ENCODE measurements at places on chromosomes 12 and 14.
A peak's percentile ranks its signal among the peaks of the same experiment; 100 is the strongest.

- DNase-seq, result peak; percentile 75
These were observed 20.2 kb downstream of the KRT8 start for GRCh38 chr12:52884526-52885293.

- no peak for DNase-seq
These were observed 146.9 kb downstream of the ESR2 start for GRCh38 chr14:64147126-64147790.

- no peak for DNase-seq
These were observed 42.7 kb downstream of the CDC42BPB start for GRCh38 chr14:103014466-103015228.

DNA sequence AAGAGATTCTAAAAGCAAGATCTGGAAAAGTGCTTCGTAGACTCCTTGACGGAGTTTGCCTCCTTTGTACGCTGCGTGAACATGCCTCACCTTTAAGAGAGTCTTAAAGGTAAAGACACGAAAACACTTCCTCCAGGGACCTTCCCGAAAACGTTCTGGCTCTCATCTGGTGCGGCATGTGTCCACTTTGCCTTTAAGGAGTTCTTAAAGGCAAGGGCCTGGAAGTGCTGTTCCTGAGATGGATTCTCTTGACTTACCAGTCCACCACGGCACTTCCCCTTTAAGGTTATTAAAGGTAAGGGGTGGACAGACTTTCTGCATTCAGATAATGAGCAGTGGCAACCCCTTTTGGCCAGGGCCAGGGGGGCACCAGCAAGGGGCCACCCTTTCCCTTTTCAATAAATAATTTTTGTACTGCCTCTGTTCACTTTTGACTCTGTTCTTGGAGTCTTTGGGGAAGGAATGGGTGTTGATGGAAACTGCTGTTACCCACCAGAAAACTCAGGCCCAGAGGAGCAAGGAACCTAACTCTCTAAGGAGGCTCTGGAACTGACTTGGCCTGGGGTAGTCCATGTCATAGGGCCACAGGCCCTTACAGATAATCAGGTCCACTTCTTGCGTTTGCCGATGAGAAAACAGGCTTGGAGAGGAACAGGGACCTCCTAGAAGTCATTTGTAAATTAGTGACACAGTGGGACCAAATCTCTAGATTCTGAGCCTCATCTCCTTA, 4.4 kb downstream of the REM2 start:
- DNase-seq, result peak; percentile 18

DNA sequence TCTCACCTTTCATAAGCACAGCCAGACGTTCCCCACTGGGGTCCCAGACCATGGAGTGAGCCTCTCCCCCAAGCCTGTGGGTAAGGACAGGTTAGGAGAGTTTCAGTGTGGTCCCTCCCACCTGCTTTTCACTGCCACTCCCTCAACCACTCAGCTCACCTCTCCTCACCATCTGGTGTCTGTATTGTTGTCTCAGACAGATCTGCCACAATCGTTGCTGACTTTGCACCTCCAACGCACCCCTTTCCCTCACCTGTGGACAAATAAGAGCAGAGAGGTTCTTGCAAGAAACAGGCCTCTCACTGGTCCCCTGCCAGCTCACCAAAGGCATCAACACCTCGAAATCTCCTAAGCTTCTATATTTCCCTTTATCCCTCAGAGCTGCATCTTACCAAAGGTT, 8.8 kb downstream of the MYG1 start:
- DNase-seq, result no peak

DNA sequence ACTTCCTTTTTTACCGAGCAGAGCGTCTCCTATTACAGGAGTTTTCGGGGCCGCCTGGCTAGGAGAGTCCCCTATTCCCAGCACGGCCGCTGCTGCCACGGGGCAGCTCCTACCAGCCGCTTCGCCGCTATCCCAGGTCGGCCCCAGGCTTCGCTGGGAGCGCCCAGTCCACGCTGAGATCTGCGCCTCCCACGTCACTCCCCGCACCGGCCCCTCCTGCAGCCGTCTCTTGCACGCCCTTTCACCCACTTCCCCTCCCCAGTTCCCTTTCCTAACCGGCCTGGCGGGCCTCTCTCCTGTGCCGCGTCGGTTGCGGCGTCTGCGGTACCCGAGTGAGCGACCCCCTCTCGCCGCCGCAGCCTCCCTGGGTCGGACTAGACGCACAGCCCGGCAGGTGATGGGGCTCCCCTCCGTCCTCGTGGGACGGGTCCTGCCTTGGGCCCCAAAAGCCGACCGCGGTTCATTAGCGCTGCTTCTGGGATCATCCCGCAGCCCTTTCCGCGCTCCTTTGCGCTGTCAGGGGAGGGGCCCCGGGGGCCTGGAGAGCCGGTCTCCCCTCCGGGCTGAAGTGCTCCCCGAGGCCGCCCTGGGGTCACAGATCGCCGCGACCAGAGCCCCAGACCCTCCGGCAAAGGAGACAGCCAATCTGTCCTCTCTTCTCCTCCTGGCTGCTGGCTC, 1318.4 kb downstream of the TMEM121 start:
- peak; percentile 62 for DNase-seq

DNA sequence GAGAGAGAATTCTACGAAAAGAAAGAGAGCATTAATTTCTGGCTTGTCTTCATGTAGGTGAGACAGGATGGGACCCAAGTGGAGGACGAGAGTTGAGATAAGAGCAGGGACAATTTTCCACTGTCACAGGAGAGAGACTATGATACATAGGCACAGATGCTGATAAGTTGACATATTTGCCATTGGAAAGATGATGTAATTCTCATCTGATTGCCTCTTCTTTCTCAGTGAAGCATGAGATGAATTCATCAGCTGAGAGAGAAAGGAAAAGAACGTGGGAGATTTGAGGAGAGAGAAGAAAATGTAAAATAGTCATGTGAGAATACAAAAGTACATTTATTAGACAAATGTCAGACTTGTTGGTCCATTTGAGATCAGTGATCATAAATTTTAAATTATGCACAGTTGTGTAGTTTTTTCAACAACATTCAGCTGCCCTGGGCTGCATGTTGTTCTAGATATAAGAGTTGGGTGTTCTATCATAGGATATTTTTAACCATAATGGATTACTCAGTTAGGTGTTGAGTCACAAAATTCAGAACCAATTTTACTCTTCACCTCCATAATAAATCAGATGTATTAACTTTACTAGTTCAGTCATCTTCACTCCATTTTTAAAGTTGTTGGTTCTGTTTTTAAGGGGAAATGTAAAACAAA, 222.9 kb downstream of the DPY19L2 start:
- DNase-seq, result no peak

GRCh38 chr14:99545586-99545985, 58.4 kb downstream of the CCDC85C start:
- DNase-seq, result no peak
